ENCODE measurements at places on chromosomes 11 and 22. TPM values are rescaled to one million over a fixed set of nuclear protein-coding genes. Genes with fewer than 3 reads are reported as not detected.

KREMEN1 gene
- total RNA-seq: 8.8 TPM

LARGE2 gene
- total RNA-seq: not detected

YAP1 gene
- 168 TPM for total RNA-seq

OSBP2 gene
- 0.45 TPM for total RNA-seq

GVQW3 gene
- 1.4 TPM for total RNA-seq

RTN4RL2 gene
- 0.12 TPM for total RNA-seq

FERMT3 gene
- total RNA-seq: 10.7 TPM

SYT9 gene
- not detected for total RNA-seq

SLC22A12 gene
- total RNA-seq: not detected

EXPH5 gene
- total RNA-seq: 0.08 TPM

TRIM51 gene
- total RNA-seq: not detected

OTOG gene
- total RNA-seq: not detected

TPBGL gene
- not detected for total RNA-seq

HBG2 gene
- not detected for total RNA-seq

LIF gene
- 4.6 TPM for total RNA-seq

SLC22A8 gene
- not detected for total RNA-seq

POU2AF1 gene
- not detected for total RNA-seq

CARD16 gene
- 24.5 TPM for total RNA-seq

RCOR2 gene
- total RNA-seq: 0.70 TPM

EFCAB6 gene
- total RNA-seq: 1.1 TPM

UBQLNL gene
- total RNA-seq: 0.08 TPM

C11orf91 gene
- not detected for total RNA-seq

DEPDC7 gene
- total RNA-seq: 3.5 TPM

NAA40 gene
- total RNA-seq: 9.3 TPM

SOX10 gene
- not detected for total RNA-seq

HBE1 gene
- total RNA-seq: not detected

PTGDR2 gene
- not detected for total RNA-seq

ADM2 gene
- total RNA-seq: 1.6 TPM

INS gene
- total RNA-seq: not detected

OR8D1 gene
- not detected for total RNA-seq

CST6 gene
- total RNA-seq: 2.8 TPM

PKNOX2 gene
- total RNA-seq: 1.4 TPM

IL18BP gene
- total RNA-seq: 3.8 TPM

PRRG4 gene
- total RNA-seq: not detected

MAPK11 gene
- total RNA-seq: 4.3 TPM

MCAM gene
- 25.4 TPM for total RNA-seq

CRYBB2 gene
- not detected for total RNA-seq

OTUB1 gene
- 63.1 TPM for total RNA-seq

RIMBP3C gene
- total RNA-seq: 0.15 TPM

OR52I2 gene
- total RNA-seq: not detected

GUCY1A2 gene
- 0.75 TPM for total RNA-seq

ANO1 gene
- 5.3 TPM for total RNA-seq

DSCAML1 gene
- not detected for total RNA-seq

Data from smooth muscle cell of the coronary artery (primary cell).